ENCODE measurements at places on chromosomes 12 and 14.

DNA sequence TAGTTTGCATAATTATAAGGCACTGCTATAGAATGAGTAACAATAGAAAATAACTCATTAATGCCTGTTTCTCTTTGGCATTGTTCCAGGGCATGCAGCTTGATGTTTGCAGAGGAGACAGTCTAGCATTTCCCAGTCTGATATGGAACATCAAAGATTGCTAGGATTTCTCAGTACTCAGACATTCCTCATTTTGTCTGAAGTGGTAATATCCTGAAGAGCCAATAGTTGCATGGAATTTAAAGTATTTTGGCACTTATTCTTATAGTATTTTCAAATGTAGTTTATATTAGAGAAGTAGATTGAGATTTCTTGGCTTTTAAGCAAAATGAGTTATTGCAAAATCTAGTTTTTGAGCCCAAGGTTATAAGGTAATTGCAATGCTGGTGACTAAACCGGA, 337.3 kb upstream of the E2F7 start:
- DNase-seq: no peak

GRCh38 chr12:115421796-115422709, 738.1 kb upstream of the TBX3 start:
- DNase-seq: no peak

DNA sequence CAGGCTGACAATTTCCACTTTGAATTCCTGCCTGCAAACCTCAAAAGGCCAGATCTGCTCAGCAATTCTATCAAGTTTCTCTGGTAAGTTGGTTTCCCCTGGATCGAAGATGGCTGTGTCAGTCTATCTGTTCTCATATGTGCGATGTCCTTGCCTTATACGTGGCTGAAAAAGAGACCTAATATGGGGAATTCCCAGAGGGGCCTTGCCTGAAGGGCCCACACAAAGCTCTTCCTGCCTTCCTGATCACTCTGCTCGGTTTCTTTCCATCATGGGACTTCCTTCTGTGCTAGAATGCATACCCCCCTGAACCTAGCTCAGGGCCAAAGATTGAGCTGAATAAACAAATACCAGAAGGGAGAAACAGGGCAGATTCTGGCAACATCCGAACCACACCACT, 13.2 kb downstream of the TCL1B start:
- no peak for DNase-seq

DNA sequence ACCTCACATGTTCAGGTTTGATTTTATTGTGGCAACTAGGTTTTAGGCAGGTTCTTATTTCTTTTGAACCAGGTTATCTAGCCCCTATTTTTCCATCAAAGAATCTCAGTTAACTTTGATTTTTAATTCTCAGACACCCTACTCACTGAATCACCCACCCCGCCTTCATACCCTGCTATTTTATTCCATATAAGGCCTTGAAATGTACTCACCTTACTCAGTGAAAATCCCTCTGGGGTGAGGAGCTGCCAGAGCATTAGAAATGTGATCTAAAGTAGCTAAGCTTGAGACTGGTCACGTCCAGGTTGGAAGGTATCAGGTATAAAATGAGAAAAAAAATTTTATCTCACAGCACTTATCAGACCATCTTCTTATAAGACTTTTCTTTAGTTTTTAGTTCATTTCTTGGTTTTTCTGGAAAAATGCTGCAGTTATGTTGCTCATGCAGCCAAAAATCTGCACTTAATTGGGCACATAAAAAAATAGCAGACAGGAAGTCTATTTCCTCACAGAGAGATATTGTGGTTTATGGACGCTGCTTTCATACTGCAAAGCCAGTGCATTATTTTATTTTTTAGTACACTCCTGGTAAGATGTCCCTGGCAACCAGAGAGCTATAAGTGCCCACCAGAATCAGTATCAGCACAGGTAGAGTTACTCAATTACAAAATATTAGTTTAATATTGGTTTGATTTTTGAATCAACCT, 101.5 kb upstream of the CCDC91 start:
- DNase-seq: no peak

DNA sequence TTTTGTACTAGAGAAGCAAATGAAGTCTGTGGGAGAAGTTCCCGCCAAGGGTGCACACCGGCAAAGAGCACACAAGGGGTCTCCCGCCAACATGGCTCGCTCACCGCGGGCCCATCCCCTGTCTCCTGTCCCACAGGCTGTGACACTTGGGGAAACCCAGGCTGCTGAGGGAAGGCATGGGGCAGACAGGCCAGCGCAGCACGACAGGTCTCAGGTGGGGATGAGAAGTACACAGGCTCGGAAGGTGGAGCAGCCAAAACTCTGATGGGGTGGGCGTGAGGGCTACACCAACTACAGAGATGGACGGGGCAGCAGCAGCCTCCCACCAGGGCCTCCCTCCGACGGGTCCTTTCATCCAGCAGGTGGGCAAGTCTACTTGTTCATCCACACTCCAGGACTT, 64.4 kb downstream of the RNF34 start:
- DNase-seq: no peak

GRCh38 chr12:115051378-115051777, 367.4 kb upstream of the TBX3 start:
- DNase-seq: no peak

GRCh38 chr14:92633274-92633616, 115.2 kb downstream of the LGMN start:
- DNase-seq: peak; percentile 84

DNA sequence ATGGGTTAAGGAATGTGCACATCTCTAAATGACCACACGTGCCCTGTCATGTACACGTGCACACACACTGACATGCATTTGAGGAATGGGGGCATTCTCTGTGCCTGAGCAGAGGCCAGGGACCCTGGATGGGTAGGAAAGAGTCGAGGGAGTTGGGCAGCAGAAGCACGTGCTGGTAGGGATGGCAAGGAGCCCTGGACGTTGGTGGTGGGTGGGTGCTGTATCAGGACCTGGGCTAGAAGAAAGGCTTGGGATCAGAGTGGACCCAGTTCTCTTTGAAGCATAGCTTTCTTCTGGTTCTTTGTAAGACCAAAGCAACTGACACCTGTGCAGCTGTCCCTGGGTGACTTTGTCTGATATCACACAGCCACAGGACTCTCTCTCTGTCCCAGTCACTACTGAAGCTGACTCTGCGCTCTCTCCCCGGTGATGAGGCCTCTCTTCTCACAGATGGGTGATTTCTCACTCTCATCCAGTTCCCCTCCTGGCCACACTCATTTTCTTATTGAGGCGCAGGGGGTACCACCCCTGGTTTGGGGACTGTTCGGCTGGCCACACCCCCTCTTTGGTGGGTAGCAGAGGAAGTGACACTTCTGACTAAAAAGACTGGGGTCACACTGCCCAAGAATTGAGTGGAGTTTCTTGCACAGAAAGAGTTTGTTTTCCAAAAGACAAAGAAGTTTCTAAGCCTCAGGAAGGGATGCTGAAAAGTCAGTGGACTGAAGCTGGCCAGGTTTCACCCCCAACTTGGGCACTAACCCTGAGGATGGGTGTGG, 171.7 kb upstream of the RTL1 start:
- DNase-seq: no peak

DNA sequence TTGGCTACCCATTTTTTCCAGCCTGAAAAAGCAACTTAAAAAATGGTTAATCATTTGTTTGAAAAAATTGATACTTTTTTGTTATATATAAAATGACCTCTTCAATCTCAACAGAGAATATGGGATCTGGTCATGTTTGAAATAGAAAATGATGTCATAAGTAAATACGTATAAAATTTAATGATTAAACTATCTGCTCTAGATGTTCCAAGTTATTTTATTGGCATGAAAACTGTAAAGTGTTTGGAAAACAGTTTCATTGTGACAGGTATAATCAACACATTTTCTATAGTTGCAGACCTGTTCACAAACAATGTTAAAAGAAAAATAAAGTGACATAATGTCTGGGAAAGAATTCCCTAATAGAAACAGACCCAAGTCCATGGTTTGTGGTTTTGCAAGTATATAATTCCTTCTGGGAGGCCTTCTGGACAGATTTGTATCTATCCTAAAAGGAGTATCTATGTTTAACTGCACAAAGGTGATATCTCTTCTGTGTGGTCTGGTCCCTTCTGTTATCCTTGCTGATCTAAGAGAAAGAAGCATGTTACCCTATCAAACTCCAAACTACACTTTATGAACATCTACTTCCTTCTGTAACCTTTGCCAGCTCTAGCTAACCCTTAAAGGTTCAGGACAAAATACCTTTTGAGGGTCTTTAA, 39.5 kb upstream of the LRIG3 start:
- DNase-seq: no peak

DNA sequence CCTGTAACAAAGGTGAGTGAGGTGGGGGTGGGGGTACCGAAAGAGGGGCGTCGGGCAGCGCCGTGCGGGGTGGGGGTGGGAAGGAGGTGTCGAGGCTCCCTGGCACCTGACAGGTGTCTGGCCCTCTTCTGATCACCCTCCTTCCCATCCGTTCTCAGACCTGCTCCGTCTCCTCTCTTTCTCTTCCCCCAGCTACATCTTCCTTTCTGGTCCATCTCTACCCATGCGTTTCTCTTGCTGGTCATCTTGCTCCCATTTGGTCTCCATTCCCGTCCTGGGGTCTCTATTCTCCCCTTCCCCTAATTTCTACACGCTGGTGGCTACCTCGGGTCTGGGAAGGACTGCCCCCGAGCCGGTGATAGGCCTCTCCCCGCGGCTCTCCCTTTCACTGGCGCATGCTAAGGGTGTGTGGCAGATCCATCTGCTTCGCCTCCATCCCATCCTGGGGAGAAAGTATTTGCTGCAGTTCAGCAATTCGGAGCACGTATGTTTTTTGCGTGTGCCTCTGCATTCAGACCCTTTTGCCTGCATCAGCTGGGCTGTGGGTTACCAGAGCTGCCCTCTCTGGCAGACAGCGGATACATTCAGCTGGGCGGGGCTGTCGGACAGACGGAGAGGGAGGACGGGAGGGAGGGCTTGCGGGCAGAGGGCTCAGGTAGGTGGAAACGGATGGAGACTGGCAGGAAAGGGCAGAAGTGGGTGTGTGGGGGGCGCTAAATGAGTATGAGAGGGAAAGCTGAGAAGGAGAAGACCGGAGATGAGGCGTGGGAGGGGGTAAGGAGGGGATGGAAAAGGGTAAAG, 730 bp downstream of the CLSTN3 start:
- DNase-seq: peak; percentile 90

Data from spleen (tissue), 13 donors.